NCI-H2081 (cell line): ENCODE measurements at places on chromosomes 16 and 17.

DNA sequence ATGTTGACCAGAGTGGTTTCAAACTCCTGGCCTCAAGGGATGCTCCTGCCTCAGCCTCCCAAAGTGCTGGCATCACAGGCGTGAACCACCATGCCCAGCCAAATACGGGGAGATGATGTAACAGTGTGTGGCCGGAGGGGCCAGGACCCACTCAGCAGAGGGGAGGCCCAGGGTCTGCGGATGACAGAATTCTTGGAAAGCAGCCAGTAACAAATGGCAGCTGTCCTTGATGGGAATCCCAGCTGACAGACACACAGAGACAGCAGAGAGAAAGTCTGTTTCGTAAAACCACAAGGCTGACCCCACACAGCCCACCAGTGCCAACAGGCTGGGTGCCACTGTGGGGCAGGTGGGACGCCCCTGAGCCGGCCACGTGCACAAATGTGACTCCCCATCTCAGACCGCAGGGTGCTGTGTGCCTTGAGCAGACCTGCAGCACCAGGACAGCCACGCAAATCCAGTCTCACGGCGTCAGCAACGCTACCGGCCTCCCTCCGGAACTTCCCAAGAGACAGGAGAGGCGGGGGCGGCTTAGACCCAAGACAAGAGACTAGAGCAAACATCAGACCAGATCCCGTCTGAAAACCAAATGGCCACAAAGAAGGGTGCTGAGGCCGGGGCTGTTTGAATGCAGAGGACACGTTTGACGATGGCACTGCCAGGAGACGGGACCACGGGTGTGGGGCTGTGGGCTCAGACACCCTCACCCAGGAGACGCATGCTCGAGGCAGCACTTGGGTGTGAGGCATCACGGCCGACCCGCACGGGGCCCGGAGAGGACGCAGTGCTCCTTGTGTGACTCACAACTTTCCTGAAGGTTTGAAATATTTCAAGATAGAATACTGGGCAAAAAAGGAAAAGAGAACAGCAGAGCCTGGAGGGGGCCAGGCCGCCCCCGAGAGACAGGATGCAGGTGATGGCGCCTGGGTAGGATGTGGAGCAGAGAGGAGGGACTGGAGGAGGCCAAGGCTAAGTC is 24.6 kb downstream of the CTU2 start:
- no peak for DNase-seq

DNA sequence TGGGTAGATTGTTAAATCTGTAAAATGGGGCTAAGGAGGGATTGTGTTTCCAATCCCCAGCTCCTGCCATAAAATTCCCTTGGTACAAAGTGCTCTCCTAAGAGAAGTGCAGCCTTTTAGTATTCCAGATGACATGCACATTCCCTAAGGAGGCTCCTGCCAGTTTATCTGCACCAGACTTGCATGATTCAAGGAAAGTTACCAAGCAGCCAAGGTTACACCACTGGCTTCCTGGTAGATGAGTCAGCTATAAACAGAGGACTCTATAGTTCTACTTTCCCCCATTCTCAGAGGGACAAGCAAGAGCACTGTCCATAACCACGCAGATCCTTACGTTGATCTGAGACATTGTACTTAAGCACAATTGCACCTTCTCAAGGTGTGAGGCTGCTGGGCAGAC is 1.9 kb downstream of the CALB2 start:
- no peak for DNase-seq

- DNase-seq, result no peak
Measured at GRCh38 chr16:21598701-21599121, 666 bp upstream of the METTL9 start.

DNA sequence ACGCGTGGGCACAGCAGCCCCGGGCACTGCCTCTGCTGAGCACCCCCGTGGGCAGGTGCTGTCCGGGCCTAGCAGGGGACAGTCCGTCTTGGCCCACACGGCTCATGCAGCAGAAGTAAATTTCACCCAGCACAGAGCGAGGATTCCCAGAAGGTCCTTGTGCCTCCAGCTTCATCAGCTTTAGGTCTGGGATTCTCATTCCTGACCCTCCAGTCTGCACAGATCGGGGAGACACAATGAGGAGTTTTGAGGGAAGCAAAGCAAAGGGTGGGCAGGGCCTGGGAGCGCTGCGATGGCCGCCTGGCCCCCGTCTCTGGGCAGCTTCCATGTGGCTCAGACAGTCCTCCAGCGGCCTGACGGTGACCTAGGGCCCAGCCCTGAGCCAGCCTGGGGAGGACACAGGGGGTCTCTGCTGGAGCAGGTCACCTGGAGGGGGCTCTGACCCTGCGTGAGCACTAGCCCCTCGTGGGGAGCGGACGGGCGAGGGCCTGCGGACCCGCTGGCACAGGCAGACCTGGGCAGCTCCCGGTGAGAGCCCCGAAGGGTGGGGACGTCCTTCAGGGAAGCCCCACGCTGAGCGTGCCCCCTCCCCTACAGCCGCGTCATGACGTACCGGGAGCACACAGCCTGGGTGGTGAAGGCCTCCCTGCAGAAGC is 30.7 kb upstream of the CHMP6 start:
- no peak for DNase-seq

DNA sequence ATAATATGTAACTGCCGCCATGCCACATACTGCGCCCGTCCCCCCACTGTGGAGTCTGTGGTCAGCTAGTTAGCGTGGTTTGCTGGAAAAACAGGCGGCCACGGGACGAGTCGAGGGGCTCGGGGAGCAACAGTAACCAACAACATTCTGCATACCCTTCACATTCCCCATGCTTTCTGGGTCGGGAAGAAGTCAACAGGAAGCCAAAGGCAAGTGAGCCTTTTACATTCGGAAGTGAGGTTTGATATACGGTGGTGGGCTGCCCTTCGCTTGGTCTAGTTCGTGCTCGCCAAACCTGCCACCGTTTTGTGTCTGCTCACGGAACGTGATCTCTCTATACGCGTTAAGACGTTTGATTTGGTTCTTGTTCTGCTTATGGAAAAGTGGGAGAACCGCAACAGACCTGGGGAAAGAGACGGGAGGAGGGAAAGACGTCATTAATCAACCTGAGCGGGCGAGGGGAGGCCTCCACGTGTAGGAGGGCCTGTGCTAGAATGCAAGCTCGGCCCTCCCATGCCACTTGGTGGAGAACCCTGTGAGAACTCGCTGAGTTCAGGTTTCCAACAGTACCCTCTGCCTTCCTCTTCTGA is 28.9 kb upstream of the CFAP20 start:
- DNase-seq, result no peak

DNA sequence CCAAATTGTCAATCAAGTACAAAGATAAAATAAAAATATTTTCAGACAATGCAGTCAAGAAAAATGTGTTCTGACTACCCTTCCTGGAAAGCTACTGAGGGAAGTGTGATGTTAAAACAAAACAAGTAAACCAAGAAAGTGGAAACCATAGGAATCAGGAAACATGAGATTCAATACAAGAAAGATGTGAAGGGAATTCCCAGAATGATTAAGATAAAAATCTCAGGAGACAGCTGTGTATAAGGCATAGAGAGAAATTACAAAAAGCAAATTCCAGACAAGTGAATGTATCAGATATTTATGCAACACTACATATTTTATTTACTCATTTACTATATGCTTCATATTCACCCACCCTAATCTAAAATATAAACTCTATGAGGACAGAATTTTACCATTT is 32.2 kb downstream of the TRIM37 start:
- no peak for DNase-seq

- DNase-seq, result no peak
Measured at GRCh38 chr17:55930291-55930809, 179.5 kb downstream of the PCTP start.

DNA sequence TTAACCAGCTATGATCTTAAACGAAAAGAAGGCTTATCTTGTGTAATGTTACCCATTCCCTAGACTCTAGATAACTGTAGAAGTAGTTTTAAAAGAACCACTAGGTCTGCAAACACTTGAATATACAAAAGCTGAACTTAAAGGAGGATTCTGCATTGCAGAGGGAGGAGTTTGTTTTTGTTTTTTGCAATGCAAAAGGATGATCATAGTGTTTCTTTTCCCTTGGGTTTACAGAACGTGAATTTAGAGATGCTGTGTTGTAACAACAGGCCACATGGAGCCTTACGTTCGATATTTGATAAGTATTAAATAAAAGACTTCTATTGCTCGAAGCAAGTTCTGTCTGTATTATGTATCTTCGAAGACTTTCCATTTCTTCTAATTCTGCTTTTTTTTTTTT is 77.6 kb downstream of the CHD9 start:
- DNase-seq, result no peak

GRCh38 chr16:68040506-68041288 is 17.6 kb downstream of the DUS2 start:
- DNase-seq, result peak; percentile 47

DNA sequence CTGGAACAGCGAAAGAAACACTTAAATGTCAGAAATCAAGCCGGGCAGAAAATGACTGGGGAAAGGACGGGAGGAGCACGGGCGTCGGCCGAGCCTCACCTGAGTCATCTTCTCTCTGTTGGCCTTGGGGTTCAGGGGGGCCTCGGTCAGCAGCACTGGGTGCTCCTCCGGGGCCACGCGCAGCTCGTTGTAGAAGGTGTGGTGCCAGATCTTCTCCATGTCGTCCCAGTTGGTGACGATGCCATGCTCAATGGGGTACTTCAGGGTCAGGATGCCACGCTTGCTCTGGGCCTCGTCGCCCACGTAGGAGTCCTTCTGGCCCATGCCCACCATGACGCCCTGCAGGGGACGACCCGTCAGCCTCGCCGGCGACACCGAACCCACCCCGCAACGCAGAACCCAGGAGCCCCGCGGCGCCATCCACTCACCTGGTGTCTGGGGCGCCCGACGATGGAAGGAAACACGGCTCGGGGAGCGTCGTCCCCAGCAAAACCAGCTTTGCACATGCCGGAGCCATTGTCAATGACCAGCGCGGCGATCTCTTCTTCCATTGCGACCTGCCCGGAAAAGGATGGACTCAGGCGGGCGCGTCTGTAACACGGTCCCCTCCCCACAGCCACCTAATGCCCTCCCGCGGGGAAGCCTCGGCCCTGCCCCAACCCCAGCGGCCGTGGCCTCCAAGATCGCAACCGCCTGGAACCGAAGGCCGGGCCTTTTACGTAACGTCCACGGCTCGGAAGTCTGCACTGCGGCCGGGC is 616 bp downstream of the ACTG1 start:
- no peak for DNase-seq

GRCh38 chr17:73249700-73250099 is 12.0 kb downstream of the CPSF4L start:
- peak; percentile 78 for DNase-seq

DNA sequence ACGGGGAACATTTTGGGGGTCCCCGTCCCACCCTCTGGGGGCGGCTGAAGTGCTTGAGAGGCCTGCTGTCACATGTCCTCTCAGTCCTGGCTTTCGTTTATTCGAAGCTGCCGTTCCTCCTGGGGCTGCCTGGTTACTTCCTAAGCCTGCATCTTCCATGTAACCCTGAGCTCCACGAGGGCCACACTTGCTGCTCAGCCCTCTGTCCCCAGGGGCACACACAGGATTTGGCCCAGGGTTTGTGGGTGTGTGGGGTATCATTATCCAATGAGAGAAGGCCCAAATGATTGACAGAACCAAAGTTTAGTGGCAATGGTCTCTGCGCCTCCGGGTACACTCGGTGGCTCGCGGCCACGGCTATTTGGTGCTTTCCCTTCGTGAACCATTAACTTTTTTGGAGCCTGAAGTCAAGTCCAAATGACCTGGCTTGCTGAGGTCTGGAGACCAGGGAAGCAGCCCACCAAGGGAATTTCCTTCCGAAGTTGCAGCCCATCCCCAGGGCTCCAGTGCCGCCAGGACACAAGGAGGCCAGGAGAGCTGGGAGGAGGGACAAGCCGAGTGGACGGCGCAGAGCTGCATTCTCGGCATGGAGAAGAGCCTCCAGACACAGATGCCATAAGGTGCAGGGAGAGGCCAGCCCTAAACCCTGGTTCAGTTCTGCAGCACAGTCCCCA is 131.4 kb upstream of the FOXF1 start:
- no peak for DNase-seq

GRCh38 chr16:3974751-3975150 is 94.2 kb upstream of the CREBBP start:
- no peak for DNase-seq

GRCh38 chr17:7716901-7717755 is at the start of gene DNAH2:
Gene DNAH2 (plus strand): TSS chr17:7717744. CDS start chr17:7719735, 1,991 bp downstream.
- peak; percentile 82 for DNase-seq

DNA sequence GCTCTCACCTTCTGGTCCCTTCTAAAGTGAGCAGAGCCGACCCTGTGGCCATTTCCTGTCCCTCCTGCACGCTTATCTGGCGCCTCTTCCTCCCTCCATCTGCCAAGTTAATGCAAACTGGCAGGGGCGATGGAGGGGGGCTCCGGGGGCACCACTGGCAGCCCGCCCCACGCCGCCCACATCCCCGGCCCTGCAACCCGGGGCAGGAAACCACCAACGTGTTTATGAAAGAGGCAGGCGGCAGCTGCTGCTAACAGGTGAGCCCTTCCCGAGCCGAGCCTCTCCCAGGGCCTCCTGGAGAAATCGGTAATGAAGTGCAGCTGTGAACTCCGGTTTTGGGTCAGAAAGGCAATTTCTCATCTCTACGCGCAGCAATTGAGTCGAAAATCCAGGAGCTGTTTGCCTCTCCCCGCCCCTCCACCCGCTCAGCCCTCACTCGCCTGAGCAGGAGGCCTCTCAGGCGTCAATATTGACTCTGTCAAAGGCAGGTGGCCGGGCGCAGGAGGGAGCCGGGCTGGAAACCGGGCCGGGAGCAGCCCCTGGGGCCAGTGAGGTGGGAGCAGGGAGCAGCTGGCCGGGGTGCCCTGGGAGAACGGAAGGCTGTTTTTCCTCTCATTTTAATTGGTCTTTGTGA is 164.4 kb upstream of the GSE1 start:
- peak; percentile 94 for DNase-seq

DNA sequence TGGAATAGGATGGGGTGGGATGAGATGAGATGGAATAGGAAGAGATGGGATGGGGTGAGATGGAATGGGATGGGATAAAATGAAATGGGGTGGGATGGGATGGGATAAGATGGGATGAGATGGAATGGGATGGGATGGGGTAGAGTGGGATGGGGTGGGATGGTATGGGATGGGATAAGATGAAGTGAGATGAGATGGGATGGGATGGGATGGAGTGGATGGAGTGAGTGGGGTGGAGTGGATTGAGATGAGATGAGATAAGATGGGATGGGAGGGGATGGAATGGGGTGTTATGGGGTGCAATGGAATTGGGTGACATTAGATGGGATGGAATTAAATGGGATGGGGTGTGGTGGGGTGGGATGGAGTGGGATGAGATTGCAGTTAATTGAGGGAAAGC is 279.2 kb upstream of the CDH5 start:
- no peak for DNase-seq

DNA sequence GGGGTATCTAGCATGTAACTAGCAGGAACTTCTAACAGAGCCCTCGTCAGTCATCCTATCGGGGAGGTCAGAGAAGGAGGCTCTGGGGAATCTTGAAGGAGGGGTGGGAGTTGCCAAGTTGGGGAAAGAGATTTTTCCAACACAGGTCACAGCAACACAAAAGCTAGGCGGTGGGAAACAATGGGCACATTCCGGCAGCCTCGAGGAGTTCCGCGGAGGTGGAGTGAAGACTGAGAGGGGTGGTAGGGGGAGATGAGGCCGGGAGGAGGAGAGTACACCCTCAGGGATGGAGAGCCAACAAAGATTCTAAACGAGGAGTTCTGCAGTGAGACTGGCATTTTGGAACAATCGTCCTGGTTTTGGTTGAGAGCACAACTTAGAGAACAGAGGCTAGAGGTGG is 13.5 kb upstream of the CALB2 start:
- no peak for DNase-seq

GRCh38 chr17:76078860-76079534 is at the start of gene ZACN:
Gene ZACN (plus strand): TSS chr17:76079182. CDS start chr17:76079265, 83 bp downstream.
- DNase-seq, result peak; percentile 56

GRCh38 chr17:31586946-31587345 is 195.5 kb downstream of the RAB11FIP4 start:
- DNase-seq, result no peak
